ENCODE measurements at places on chromosomes 7 and 10.
A peak's percentile ranks its signal among the peaks of the same experiment; 100 is the strongest.

GRCh38 chr7:119197877-119198527 is 973.5 kb downstream of the ANKRD7 start:
- peak; percentile 32 for DNase-seq

DNA sequence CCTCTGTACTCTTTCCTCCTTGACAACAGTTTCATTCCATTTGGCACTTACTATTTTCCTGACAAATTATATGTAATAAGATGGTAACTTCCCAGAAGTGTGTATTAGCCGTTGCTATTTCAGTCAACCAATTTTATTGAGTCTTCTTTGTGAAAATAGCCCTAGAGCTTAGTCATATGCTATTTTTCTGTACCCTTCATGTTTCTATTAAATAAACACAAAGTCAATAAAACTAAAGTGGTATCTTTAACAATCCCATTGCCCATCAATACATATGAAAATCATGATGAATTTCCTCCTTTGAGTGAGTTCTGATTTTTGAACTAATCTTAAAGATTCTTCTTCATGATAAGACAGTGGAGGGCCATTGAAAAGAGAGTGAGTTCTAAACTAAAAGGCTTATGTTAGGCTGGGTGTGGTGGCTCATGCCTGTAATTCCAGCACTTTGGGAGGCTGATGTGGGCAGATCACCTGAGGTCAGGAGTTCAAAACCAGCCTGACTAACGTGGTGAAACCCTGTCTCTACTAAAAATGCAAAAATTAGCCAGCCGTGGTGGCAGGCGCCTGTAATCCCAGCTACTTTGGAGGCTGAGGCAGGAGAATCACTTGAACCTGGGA is 5.9 kb upstream of the MYPN start:
- no peak for DNase-seq

GRCh38 chr10:74934100-74934812 is 107.9 kb downstream of the KAT6B start:
- DNase-seq = no peak

- no peak for DNase-seq
Observed at GRCh38 chr10:33382921-33383713, 48.6 kb upstream of the NRP1 start.

DNA sequence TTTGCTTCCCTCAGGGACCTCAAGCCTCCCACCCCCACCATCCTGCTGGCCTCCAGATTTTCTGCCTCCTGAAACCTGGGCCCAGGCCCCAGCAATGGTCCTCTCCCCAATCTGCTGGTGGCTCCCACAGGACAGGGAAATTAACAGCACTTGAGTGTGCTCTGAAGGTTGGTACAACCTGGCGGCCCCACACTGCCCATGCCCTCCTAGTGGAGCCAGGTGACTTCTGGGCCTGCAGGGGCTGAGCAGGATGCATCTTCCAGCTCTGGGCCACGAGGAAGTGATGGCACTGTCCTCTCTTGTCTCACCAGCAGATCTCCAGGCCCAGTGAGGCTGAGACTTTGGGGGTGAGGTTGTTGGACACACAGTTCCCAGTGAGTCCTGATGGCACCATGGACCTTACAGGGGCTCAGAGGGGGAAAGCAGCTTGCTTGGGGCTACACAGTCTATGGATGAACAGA is 3.6 kb upstream of the ZMIZ1 start:
- DNase-seq = no peak

GRCh38 chr10:22356324-22356873 is 11.1 kb downstream of the SPAG6 start:
- no peak for DNase-seq

DNA sequence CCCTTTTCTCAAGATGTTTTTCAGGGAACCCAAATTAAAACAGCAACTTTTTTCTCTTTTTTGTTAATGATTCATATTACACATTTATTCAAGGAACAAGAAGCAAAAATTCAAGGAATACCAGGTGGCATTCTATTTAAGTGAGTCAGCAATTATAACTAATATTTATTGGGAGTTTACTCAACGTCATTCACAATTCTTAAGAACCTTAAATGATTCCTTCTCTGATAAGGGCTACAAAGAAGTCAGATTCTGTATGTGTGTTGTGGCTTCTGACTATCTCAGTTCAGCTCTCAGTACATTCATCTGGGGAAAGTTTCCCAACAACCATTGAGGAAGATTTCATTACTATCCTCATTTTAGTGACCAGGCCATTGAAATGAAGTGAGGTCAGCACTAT is 470.7 kb upstream of the AKR1E2 start:
- DNase-seq = no peak

GRCh38 chr7:159057647-159058046 is 87.0 kb downstream of the VIPR2 start:
- DNase-seq = no peak

DNA sequence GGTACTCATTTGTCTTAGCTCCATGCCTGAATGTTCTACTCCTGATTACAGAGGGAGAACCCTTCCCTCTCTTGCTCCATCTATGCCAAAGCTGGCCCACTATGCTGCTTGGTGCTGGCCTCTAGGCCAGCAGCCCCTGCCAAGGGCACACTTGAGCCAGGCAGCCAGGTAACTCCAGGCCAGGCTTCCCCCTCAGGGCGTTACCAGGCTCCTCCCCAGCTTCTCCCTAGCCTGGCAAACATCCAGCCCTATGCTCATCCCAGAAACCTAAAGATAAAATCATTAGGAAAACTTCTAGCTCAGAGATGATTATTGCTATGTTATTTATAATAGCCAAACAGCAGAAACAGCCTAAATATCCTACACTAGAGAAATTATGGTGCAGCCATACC is 103.7 kb downstream of the KCNMA1 start:
- peak; percentile 82 for DNase-seq

GRCh38 chr7:73830681-73831583 is at the start of gene CLDN4:
Gene CLDN4, plus strand, starts transcription at chr7:73830996. Its CDS starts 206 bp downstream, at chr7:73831202.
- DNase-seq = peak; percentile 65

GRCh38 chr7:880450-880849 is 4.1 kb downstream of the GET4 start:
- no peak for DNase-seq

DNA sequence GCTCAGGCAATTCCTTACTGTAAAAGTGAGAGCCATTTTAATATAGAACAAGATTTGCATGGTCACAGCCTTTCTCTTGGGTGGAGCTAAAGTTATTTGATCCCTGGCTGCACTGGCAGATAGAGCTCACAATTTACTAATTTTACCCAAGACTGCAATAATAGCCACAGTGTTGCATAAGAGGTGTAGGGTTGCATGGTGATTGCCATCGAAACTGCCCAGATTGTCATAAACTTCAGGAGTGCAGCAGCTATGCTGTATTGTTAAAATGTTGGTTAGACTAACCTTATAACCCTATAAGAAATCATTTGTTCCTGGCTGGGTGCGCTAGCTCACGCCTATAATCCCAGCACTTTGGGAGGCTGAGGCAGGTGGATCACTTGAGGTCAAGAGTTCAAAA is 50.0 kb downstream of the VCL start:
- DNase-seq = no peak

DNA sequence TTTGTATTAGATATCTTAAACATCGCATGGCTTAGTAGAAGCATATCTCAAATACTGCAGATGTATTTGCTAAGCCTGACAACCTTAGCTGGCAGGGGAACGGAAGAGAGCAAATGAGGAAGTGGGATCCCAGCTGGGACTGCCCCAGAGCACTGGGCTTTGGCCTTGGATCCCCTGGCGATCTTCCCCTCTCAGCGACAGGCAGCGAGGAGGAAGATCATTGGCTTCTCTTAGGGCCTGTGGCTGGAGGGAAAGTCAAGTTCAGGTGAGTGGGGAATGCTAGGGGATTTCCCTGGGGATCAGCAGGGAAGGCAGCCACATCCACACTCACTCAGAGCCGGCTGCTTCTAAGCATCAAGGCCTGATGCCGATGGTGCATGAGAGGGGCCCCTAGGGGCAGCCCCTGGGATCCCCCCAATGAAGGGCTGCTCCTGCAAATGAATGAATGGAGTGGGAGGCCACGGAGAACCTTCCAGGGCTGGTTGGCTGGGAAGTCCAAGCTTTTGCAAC is 42.0 kb downstream of the LYZL2 start:
- no peak for DNase-seq

- no peak for DNase-seq
Observed at GRCh38 chr7:158935062-158935461, 78.7 kb downstream of the DYNC2I1 start.

DNA sequence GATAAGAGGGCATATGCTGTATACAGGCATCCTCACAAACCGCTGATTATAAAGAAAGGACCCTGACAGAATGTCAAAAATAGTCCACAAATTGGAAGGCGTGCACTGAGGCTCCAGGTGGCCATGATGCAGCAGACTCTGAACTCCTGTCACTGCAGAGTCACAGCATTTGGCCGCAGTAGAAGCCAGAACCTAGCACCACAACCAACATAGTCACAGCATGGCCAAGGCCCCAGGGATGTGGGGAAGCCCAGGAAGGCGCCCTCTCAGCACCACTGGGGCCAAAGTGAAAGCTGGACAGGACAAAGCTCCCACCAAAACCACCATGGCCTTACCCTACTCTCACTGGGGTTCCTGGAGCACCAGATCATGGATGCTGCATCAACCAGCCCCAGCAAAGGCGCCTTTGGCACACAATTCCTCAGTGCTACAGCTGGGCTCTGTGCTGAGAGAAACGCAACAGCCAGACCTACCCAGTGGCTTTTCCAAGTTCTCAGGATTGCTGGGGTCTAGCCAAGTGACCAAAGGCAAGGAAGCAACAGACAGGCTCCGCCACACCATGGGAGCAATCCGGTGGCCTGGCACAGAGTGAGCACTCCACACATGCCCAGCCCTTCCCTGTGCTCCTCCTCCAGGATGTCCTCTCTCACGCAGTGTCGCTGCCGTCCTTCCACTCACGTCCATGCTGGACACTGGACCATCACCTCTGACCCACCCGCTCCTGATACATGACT is 60.2 kb downstream of the STK17A start:
- DNase-seq = no peak

DNA sequence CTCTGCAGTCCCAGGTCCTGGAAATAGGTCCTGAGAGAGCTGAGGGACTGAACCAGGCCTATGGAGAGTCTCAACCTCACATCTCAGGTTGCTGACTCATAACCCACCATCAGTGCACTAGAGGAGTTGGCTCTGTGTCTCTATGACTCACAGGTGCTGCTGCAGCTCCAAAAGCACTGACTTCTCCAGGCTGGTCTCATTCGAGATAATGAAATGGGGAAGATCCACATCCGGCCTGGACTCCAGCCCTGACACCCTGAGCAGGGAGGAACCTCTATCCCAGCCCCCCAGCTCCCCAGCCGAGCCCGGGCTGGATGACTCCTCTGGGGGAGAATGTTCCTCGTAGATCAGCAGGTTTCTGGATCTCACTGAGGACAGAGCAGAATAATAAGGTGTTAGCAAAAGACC is 35.5 kb upstream of the DGKI start:
- DNase-seq = peak; percentile 28

DNA sequence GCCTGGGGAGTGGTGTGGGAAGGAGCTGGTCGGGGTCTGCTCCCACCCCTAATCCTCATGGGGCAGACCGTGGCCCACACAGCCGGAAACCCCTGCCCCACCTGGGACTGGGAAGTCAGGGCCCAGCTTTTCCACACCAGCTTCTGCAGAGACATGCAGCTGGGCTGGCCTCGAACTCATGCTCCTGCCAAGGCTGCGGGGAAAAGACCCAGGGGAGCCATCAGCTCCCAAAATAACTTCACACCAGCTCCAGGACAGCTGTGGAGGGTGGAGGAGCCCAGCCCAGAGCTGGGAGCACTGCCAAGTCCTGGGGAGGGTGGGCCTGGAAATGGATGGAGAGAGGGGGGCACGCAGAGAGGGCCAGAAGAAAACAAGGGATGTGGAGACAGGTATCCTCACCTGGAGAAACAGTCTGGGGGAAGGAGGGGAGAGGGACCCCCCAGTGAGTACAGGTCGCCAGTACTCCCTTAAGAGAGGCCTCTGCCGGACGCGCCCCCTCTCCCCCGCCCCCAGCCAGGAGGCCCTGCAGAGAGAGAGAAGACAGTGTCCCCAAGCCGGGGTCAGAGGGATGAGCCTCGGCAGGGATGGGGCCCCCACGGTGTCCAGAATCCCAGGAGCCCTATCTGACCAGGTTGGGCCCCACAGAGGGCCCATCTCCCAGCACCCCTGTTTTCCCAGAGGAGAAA is 11.5 kb upstream of the GRIFIN start:
- DNase-seq = no peak

GRCh38 chr10:75180592-75180991 is 30.0 kb upstream of the VDAC2 start:
- DNase-seq = no peak

- DNase-seq = no peak
Observed at GRCh38 chr10:37860494-37861190, 3.2 kb upstream of the ZNF248 start.

DNA sequence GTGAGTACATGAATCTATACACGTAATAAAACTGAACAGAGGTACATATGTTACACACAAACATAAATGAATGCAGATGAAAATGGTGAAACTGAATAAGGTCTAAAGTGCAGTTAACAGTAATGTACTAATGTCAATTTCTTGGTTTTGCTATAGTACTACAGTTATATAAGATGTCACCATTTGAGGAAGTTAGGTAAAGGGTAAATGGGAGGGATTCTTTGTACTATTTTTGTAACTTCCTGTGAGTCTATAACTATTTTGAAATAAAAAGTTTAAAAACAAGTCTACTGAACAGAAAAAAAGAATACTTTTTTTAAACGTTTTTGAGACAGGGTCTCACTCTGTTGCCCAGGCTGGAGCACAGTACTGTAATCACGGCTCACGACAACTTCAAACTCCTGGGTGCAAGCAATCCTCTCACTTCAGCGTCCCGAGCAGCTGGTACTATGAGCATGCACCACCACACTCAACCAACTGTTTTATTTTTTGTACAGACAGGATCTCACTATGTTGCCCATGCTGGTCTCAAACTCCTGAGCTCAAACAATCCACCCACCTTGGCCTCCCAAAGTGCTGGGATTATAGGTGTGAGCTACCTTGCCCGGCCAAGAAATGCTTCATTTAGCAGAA is 71.5 kb downstream of the WAPL start:
- no peak for DNase-seq

Data from BE2C (cell line).